ENCODE measurements at places on chromosomes 5 and 9.

DNA sequence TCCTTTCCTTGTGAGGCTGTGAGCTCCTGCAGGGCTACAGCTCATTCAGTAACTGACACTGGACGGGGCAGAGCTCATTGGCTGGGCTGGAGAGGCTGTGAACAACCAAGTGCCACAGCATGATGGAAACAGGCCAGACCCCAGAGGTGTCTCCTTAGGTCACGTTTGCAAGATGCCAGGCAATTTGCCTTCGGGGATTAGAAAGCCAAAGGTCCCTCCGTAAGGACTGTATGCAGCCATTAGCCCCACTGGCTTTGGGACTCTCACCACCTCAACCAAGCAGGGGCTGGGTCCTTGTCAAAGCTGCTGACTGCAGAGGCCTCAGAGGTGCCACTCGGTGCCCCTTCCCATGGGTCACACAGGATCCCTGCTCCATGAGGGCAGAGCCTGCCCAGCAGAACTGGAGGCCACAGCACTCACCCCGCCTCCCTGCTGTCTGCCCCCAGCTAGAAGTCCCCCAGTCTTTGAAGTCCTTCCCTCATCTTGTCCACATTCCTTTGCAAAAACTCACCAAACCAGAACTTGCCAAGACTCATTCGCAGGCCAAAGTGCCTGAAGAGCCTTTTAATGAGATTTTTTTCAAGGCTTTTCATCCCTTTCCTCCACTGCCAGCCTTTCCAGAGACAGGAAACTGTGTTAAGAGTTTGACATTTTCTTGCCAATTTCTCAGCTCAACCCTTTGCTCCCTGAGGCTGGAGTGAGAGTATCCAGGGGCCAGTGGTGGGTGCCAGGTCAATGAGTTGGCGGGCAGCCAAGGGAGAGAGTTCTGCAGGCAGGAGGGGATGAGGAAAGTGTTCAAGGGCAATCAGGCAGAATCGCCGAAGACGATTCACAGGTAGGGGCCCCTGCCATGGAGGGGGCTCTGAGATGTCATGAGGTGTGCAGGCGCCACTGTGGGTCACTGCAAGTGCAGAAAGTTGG lies 39.7 kb upstream of the SLC25A51 start:
- DNase-seq, result peak; percentile 64

DNA sequence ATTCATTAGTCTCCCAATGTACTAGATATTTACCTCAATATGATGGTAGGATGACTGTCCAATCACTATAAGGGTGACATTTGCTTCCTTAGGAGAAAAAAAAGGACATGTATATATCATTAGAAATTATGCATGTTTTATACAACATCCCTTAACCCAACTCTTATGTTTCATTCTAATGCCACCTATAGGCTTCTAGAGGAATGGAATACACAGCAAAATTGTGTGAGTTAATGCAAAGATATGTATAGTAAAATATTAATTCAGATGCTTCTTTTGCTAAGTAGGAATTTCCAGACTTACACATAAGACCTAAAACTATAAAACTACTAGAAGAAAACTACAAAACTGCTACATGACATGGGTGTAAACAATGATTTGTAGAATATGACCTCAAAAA lies 3.5 kb downstream of the PRXL2C start:
- DNase-seq, result no peak

DNA sequence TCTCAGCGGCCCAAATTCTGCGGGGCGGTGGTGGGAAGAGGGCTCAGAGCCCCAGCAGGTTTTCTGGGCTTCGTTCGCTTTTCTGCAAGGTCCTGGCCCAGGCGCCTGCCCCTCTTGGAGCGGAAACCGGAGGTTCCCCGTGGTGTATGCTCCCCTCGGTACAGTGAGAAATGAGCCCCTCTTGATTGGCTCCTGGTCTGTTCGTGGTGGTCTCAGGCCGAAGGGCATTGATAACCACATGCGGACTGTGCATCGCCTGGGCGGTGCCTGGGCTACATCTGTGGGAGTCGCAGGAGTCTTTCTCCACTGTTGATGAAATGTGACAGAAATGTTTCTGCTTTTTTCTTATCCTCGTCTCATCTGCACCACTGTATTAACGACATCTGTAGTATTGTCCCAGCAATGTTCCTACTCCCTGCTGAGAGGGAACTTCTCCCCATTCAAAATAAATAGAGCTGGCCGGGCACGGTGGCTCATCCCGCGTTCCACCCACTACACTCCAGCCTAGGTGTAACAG lies 682 bp downstream of the MAN1B1 start:
- DNase-seq, result no peak

DNA sequence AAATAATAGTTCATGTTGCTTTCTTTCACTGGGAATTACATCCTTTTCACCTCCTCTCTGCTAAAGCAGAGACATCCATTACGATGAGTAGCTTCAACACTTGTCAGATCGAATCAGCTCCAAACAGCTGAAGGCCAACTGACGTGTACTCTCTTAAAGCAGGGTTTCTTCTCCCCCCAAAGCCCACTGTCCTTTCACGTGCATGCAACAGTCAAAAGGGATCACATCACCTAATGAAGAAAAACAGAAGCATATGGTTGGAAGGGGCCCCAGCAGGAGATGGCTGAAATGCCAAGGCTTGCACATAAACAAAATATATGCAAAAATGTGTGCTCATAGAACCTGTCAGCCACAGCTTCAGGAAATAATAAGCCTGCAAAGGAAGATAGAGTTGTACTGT lies 421.6 kb downstream of the ANXA1 start:
- no peak for DNase-seq

GRCh38 chr9:129609486-129610212 lies 11.3 kb downstream of the C9orf50 start:
- DNase-seq, result peak; percentile 54

DNA sequence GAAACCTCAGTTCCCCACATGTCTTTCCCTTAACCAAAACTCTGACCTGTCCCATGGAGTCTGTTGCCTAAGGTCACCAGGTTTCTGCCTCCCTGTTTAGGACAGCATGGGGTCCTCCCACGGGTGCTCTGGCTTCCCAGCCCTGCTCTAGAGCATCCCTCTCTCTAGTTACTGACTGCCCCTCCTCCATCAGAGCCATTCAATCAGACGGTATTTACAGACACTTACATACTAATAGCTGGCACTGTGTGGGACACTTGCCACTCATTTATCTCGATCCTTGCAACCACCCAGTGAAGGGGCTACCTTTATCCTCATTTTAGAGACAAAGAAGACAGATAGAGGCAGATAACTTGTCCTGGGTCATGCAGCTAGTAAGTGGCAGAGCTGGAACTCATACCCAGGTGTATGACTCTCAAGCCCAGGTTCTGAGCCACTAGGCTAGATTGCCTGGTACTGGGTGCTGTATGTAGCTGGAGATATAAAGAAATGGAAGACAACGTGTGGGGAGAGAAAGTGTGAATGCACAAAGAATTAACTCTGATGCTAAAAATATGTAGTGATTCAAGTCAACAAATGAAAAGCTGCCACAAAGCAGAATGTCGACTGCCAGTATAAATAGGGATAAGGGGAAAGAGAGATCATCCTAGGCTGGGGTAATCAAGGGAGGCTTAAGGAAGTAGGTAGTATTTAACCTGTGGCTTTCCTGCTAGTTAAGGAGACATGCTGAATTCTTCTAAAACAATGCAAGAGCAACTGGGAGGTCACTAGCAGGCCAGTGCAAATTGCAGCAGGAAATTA lies 52.5 kb upstream of the PDE8B start:
- DNase-seq, result no peak

- DNase-seq, result no peak
Observed at GRCh38 chr5:644509-644908, 32.4 kb downstream of the CEP72 start.

- DNase-seq, result no peak
Observed at GRCh38 chr5:42832060-42832459, 20.4 kb upstream of the SELENOP start.

DNA sequence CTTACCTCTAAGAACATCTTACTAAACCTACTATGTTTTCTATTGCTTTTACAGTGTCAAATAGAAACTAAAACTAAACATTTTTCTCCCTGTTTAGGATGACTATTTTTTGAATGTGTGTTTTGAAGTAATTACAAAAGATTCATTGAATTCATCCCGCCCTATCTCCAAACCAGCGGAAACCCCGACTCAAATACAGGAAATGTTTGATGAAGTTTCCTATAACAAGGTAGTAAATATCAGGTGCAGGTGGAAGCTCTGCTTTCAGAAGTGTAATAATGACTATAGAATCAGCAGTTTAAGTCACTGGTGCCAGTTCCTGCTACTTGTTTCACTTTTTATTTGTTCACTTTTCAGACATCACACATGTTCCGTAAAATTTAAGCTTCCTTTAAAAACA lies 20.0 kb downstream of the ERAP2 start:
- no peak for DNase-seq

- DNase-seq, result no peak
Observed at GRCh38 chr5:149628221-149628620, 46.9 kb downstream of the ARHGEF37 start.

DNA sequence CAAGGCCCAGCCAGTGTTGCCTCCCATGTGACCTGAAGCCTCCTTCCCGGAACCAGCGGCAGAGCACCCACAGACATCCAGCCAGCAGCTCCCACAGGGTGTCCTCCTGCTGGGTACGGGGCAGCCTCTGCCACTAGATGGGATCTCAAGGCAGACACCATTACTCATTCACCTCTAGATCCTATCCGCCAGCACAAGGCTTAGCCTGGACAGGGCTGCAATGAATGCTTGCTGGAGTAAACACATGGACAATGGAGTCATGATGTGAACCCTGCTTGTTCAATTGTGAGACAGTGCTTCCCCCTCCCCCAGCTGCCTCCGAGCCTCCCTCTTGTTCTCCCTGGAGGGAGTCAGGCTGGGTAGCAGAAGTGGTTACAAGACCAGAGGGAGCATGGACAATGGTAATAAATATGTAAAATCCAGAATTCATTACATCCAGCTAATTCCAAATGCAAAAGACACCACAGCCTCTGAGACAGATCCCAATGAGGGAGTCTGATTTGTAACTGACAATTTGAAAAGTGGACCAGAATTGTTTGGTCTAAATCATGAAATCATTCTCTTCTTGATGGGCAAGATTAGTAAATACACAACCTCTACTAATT lies 132.0 kb downstream of the CRB2 start:
- DNase-seq, result no peak

GRCh38 chr5:167769846-167770413 lies 521.5 kb upstream of the WWC1 start:
- no peak for DNase-seq

- no peak for DNase-seq
Observed at GRCh38 chr9:31243386-31243785, 1141.1 kb upstream of the ACO1 start.

DNA sequence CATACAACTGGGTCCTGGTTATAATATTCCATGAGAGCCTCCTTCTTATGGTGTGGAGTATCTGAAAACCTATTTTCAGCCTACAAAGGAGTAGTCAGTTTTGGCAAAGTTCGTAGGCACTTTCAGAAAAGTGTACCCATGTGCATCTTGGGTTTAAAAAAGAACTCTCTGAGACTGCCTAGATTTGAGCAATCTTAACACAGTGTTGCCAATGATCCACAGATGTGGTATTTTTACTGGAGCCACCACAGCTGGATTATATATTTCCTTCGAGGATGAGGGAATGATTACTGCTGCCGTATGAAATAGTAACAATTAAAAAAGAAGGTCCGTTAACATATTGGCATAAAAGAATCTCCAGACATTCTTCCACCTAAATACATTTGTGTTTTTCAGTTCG lies 1.1 kb downstream of the PALM2AKAP2 start:
- DNase-seq, result no peak

GRCh38 chr9:88458716-88459465 lies 70.6 kb downstream of the SPIN1 start:
- DNase-seq, result no peak

DNA sequence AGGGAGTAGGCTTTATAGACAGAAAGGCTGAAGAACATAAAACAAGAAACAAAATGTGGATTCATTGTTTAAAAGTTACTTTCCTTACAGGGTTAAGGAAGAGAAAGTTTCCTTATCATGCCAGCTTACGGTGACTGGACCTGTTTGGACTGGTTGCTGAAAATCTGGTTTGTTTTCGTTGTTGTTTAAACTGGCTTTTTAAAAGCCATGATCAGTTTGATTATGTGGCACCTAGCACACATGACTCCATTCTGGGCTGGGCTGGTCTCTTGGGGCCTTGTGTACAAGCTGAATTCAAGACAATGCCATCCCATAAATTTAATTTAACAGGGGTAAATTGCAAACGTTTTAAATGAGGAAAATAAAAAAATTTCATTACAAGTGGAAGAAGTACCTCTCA lies 18.4 kb upstream of the ZNF474 start:
- no peak for DNase-seq

DNA sequence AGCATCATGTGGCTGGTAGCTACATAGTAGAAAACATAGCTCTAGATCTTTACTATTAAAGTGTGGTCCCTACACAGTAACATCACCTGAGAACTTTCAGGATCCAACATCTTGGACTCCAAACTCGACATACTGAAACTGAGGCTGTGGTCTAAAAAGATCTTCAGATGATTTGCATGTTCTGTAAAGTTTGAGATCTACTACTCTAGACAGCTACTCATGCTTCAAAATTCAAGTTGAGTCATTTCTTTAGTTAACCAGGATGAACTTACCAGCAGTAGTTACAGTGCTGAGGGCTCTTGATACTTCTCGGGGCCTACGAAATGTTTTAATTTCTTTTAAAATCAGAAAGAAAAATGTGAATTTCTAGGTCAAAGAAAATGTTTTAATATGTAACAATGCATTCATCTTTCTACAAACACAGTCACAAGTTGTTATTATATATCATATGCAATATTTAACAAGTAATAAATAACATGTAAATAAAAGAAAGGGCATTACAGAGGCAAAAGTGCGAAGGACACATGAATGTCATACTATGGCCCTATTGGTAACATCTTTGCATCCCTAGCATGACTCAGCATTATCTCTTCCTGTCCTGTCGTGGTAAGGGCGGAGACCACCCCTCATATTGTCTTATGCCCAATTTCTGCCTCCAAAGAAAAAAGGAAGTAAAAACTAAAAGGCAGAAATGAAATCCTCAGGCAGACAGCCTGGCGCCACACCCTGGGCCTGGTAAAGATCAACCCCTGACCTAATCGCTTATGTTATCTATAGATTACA lies 563.9 kb upstream of the TLE4 start:
- no peak for DNase-seq

- peak; percentile 90 for DNase-seq
Observed at GRCh38 chr9:115591584-115591984, 473.6 kb upstream of the TNC start.

- DNase-seq, result no peak
Observed at GRCh38 chr5:16612007-16612406, 4.8 kb downstream of the RETREG1 start.

GRCh38 chr9:22623236-22623635 lies 176.6 kb downstream of the DMRTA1 start:
- no peak for DNase-seq

- DNase-seq, result no peak
Observed at GRCh38 chr5:145829708-145830361, 5.3 kb downstream of the PRELID2 start.

- no peak for DNase-seq
Observed at GRCh38 chr9:6960777-6961176, 203.0 kb downstream of the KDM4C start.

- DNase-seq, result no peak
Observed at GRCh38 chr5:150057996-150058395, 28.4 kb downstream of the CSF1R start.

GRCh38 chr9:87685871-87686519 lies 39.9 kb upstream of the CTSL start:
- no peak for DNase-seq
